ENCODE measurements at places on chromosomes 4 and X. TPM values are rescaled to one million over a fixed set of nuclear protein-coding genes. Genes with fewer than 3 reads are reported as not detected.

- DNase-seq: no peak
Observed at GRCh38 chr4:113371111-113371510, 321.7 kb downstream of the ANK2 start.

- DNase-seq: no peak
Observed at GRCh38 chr4:120853161-120853935, 69.2 kb downstream of the PRDM5 start.

DNA sequence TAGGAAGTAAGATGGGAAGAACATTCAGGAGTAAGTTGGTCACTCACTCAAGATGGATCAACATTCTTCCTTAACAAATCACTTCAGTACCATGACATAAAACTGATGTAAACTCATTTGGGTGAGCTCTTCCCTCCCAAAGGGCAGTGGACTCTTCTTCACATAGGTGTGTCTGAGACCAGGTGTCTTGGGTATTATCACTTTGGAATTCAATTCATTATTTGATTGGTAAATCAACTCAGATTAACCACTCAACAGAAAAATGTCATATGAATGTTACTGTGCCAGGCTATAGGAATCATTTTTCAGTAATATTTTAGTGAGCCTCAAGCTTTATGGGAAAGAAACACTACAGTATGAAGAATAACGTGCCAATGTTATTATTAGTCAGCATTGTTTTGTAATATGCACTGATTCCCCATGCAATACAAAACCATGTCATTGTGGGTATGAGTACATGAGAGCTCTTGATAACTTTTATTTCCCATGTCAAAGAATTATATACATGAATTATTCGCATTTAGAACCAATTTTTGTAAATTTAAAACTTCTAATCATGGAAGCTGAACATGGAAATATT is 58.6 kb upstream of the ETNPPL start:
- no peak for DNase-seq

DNA sequence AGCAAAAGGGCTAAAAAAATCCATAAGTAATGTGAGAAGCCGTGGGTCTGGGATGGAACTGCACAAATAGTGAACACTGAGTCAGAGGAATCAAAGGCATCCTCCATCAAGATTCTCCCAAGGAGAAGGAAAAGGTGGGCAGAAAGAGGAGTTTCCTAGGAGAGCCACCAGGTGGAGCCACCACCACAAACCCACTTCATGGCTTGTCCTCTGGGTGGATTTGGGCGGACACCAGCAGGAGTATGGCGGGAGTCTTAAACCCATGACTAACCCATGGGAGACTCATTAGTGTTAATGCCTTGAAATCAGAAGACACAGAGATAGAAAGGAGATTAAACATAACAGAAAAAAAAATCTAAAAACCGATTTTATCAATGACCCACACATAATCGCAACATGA is 147.7 kb downstream of the SH3KBP1 start:
- no peak for DNase-seq

DNA sequence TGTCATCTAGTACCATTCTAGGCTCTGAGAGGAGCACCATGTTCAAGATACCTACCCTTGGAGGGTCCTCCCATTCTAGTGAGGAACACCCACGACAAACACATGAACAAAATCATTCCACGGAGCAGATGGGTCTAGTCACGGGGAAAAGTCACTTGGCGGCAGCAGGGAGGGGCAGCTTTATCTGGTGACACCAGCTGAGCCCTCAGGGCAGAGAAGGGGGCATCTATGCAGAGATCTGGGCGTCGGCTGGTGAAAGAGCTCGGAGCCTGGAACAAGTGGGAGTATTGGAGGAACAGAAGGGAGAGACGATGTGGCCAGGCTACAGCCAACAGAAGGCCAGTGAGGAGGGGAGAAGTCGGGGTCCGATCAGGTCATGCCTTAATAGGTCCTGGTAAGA is 11.9 kb upstream of the PDHA1 start:
- DNase-seq: no peak

The GATA1 gene
- total RNA-seq: not detected

The PDGFC gene
- total RNA-seq: 6.6 TPM

The CTSO gene
- total RNA-seq: 4.5 TPM

DNA sequence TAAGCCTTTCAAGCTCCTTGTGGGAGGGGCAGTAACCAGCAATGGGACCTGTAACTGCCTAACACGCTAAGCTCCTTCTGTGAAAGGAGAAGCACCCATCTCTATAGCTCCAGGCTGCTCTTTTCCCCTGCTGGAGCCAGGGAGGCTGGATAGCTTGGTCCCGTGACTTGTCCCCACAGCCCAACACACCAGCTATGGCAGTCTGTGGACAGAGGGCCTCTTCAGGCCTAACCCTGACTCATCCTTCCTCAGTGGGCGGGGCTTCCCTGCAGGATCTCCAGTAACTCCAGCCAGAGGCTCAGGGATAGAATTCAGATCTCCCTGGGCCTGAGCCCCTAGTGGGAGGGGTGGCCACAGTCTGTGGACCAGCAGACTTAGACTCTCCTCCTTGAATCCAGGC is 1290.1 kb downstream of the PCDH7 start:
- DNase-seq: no peak

GRCh38 chr4:175656649-175657048 is 155.4 kb downstream of the GPM6A start:
- DNase-seq: no peak

DNA sequence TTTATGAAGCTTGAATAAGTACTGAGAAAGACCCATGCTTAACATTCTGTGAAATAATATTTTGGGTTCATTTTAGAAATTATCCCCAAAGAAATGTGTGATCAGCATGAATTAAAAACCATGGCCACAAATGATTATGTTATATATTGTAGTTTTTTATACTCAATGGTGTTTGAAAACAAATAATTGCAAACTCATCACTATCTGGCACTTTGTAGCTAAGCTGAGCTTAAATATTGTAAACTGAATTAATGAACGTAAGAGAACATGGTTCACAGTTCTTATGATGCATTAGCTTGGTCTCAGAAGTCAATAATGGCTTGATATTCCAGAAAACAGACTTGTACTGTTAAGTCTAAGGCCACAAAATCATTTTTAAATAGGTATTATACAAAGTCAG is 24.6 kb upstream of the ASB5 start:
- no peak for DNase-seq

- no peak for DNase-seq
Observed at GRCh38 chr4:127188847-127189246, 443.9 kb upstream of the INTU start.

GRCh38 chr4:184282895-184283654 is 65.4 kb upstream of the ENPP6 start:
- no peak for DNase-seq

DNA sequence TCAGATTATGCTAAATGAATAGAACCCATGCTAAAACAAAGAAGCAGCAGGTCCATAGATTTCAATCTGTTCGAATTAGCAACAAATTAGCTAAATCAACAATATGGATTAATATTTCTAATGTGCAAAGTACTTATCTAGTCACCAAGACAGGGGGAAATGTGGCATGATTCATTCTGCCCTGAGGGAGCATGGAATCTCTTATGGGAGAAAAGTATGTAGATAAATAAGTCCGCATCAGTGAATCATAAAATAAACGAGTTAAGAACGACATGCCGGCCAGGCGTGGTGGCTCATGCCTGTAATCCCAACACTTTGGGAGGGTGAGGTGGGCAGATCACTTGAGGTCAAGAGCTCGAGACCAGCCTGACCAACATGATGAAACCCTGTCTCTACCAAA is 102.1 kb downstream of the ANOS1 start:
- no peak for DNase-seq
